B cell (primary cell): ENCODE measurements at places on chromosomes 12 and 14. TPM values are rescaled to one million over a fixed set of nuclear protein-coding genes. Genes with fewer than 3 reads are reported as not detected.

The SRRM4 gene
- not detected in 2 replicates for polyA plus RNA-seq

The POC1B gene
- polyA plus RNA-seq, result 11.6 and 12.0 TPM in 2 replicates

The SERPINA6 gene
- polyA plus RNA-seq, result not detected in 2 replicates

The TOMM20L gene
- not detected in 2 replicates for polyA plus RNA-seq

The HHIPL1 gene
- polyA plus RNA-seq, result not detected in 2 replicates

The PLCZ1 gene
- polyA plus RNA-seq, result not detected in 2 replicates

The FAM186B gene
- 0.13 and 0.23 TPM in 2 replicates for polyA plus RNA-seq

The CAPZA3 gene
- polyA plus RNA-seq, result not detected in 2 replicates

The NELL2 gene
- 0.22 and 2.7 TPM in 2 replicates for polyA plus RNA-seq

The C12orf56 gene
- not detected in 2 replicates for polyA plus RNA-seq
